Osteocyte (in vitro differentiated cells): ENCODE measurements at places on chromosomes 4 and X. TPM values are rescaled to one million over a fixed set of nuclear protein-coding genes. Genes with fewer than 3 reads are reported as not detected.

DNA sequence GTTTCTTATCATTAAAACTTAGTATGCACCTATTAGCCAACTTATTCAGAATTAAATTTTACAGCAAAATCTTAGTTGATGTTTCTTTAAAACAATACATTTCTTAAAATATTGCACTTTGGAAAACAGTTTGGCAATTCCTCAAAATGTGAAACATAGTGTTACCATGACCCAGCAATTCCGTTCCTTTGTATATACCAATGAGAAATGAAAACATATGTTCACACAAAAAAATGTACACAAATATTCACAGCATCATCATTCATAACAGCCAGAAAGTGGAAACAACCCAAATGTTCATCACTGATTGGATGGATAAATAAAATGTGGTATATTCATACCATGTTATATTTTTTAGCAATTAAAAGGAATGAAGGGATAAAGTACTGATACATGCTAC, 50.2 kb downstream of the WDR44 start:
- DNase-seq, result no peak

Gene XAGE2
- total RNA-seq, result not detected in 2 replicates

- DNase-seq, result no peak
Observed at GRCh38 chr4:184310171-184310567, 92.5 kb upstream of the ENPP6 start.

Gene REELD1
- not detected in 2 replicates for total RNA-seq

GRCh38 chr4:144362366-144362765, 221.8 kb upstream of the GYPA start:
- DNase-seq, result no peak

DNA sequence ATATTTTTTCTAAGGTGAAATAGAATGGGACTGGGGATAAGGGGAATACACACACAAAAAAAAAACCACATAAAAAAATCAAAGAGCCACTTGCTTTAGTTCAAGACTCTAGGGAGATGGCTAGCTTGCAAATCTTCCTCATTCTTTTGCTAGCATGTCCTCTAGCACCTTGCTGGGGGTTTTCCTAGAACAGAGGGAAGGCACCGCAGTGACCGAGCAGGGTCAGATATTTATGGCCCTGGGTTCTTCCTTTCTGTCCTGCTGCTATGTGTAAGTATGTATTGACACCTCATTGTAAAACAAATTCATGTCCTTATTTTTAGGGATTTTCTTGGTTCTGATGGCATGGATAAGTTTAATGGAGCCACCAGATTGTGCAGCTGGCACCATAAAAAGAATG, 81.2 kb downstream of the SHISA3 start:
- DNase-seq, result no peak

GRCh38 chr4:174996079-174996478, 77.9 kb downstream of the ADAM29 start:
- DNase-seq, result no peak

DNA sequence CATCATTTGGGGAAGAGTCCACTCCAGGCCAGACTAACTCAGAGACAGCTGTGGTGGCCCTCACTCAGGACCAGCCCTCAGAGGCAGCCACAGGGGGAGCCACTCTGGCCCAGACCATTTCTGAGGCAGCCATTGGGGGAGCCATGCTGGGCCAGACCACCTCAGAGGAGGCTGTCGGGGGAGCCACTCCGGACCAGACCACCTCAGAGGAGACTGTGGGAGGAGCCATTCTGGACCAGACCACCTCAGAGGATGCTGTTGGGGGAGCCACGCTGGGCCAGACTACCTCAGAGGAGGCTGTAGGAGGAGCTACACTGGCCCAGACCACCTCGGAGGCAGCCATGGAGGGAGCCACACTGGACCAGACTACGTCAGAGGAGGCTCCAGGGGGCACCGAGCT, 3.3 kb upstream of the ERAS start:
- no peak for DNase-seq

GRCh38 chrX:79572566-79572965, 205.4 kb upstream of the ITM2A start:
- no peak for DNase-seq

Gene SOX3
- not detected in 2 replicates for total RNA-seq

- DNase-seq, result no peak
Observed at GRCh38 chr4:10030972-10031667, 9.8 kb upstream of the SLC2A9 start.

DNA sequence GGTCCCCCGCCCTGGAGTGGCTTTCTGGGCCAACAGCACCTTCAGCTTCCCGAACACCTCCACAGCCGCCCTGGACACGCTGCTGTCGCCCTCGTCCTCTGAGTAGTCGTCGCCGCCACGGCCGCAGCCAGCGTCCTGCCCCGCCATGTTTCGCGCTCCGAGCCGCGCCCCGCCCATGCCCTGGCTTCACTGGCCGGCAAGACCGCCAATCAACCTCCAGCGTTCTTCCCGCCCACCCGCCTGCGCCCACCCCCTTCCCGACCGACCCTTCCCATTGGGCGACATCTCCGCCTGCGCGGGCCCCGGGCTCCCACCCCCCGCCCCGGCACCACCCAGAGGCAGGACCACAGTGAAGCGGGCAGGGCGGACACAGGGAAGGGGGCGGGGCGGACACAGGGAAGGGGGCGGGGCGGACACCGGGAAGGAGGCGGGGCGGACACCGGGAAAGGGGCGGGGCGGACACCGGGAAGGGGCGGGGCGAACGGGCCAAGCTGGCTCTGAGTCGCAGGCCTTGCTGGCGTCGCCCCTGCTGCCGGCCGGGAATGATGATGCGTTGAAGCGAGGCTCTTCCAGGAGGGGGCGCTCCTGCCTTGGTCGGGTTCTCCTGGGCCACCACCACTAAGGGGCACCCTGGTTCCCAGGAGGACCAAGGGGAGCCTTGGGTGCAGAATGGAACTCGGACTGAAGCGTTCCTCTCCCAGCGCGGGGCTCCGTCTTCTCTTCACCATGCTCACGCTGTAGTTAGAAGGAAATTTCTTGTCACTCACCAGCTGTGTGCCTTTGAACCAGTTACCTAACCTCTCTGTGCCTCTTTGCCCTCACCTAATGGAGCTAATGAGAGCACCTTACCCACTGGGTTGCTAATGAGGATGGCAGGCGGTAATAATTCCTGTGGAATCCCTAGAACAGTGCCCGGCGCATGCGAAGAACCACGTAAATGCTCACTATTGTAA, at the start of gene HAUS7:
HAUS7 (minus strand) TSS at position 166 of the 953 bp plus-strand sequence; CDS start at position 147, 19 bp downstream.
- DNase-seq, result peak; percentile 96

GRCh38 chrX:8738588-8739189, 6.8 kb upstream of the ANOS1 start:
- no peak for DNase-seq
